ENCODE measurements at places on chromosomes 1 and 21. TPM values are rescaled to one million over a fixed set of nuclear protein-coding genes. Genes with fewer than 3 reads are reported as not detected.

LRRC7 gene
- total RNA-seq: 0.46 TPM

ERRFI1 gene
- total RNA-seq: 11.9 TPM

DMAP1 gene
- total RNA-seq: 18.1 TPM

INSRR gene
- not detected for total RNA-seq

CAPN9 gene
- not detected for total RNA-seq

RXRG gene
- total RNA-seq: not detected

CCDC27 gene
- not detected for total RNA-seq

EPRS1 gene
- 288 TPM for total RNA-seq

CD5L gene
- not detected for total RNA-seq

ZFP69B gene
- total RNA-seq: 8.2 TPM

SDC3 gene
- total RNA-seq: 55.7 TPM

LYSMD1 gene
- total RNA-seq: 4.8 TPM

CCDC24 gene
- total RNA-seq: 3.3 TPM

INTS11 gene
- total RNA-seq: 41.9 TPM

KRTAP19-1 gene
- total RNA-seq: not detected

AMPD1 gene
- not detected for total RNA-seq

TAS1R1 gene
- total RNA-seq: not detected

TDRD5 gene
- total RNA-seq: not detected
